ENCODE measurements at places on chromosomes 3 and 15.

GRCh38 chr3:170869239-170869590 is 780 bp downstream of the RPL22L1 start:
- no peak for DNase-seq

- no peak for DNase-seq
Measured at GRCh38 chr15:25335279-25335678, 103.5 kb downstream of the UBE3A start.

DNA sequence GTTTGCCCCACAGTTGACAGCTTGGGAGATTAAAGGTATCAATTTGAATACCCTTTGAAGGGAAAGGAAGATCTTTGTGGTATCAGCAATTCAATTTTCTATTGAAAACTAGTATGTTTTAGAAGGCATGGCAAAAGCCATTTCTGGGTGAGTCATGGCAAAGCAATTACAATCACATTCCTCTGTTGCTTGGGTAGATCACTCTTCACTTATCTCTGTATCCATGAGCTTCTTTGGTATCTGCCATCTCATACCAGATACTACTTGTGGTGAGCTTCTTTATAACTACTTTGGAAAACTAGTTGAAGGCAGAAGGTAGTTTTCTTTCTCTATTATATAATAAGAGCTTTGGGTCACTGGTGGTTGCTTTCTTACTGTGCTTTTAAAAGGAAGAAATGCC is 28.3 kb upstream of the LSAMP start:
- no peak for DNase-seq

GRCh38 chr3:154729741-154730140 is 299.8 kb upstream of the GPR149 start:
- DNase-seq, result no peak

- no peak for DNase-seq
Measured at GRCh38 chr3:137990427-137990826, 19.5 kb upstream of the CLDN18 start.

DNA sequence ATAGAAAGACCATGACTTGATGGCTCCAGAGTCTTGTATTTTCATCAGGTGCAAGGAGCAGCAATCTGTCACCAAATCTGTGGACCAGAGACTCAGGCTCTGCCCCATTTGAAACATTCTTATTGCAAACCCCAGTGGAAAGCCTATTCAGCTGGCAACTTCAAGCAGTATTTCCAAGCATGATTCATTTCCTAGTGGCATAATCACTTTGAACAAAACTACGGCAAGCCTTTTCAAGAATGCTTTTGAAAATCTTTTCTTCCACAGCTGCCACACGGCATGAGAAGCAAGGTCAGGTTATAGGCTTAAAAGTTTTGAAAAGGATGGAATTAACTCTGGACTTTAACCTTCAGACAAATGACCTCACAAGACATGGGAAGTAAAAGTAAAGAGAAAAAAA is 122.0 kb upstream of the BFSP2 start:
- no peak for DNase-seq

DNA sequence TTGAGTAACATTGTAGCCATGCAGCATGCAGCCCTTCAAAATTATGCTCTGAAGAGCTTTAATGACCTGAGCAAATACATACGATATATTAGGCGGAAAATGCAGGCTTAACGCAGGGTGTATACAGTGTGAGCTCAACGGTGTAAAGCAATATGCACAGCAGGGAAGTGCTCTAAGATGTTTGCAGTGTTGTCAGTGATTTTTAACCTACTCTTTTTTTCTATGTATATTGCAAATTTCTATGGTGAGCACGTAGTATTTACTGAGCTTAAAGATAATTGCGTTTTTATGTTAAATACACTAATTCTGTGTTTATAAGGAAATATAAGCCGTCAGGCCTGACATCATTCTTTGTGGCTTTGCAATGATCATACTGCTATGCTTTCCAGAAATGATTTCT is 42.1 kb downstream of the DGKG start:
- no peak for DNase-seq
